ENCODE measurements at places on chromosomes 5 and 9.

DNA sequence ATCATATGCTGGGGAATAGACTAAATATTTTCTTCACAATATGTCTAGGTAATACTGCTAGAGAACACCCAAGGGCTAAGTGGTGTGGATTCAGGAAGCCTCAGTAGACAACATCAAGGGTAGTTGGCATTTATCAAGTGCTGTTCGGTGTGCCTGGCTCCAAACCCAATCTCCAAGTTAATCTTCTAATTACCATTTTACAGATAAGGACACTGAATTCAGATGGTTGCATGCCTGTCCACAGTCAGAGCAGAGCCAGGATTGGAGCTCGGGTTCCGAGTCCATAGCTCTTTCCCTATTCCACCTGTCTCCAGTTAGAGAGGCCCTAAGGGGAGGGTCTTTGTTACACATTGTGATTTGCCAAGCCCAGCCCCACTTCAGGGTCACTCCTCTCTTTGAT is 58.2 kb downstream of the FGF18 start:
- no peak for DNase-seq

DNA sequence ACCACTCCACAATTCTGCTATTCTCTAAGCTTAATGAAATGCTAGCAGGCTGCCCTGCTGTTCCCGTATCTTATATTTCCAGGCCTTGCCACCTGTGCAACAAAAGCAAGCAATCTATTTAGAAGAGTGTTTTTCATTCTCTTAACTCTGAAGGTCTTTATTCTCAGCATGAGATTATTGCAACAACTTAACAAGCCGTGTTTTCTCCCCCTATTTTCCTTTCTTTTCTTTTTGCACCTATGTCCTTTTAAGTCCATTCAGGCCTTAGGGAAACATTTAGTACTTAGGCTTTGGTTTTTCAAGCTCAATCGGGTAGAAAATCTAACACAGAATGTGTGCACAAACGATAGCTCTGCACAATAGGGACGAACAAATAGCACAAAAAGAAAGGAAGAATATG is 89.6 kb upstream of the DMRTA1 start:
- no peak for DNase-seq

DNA sequence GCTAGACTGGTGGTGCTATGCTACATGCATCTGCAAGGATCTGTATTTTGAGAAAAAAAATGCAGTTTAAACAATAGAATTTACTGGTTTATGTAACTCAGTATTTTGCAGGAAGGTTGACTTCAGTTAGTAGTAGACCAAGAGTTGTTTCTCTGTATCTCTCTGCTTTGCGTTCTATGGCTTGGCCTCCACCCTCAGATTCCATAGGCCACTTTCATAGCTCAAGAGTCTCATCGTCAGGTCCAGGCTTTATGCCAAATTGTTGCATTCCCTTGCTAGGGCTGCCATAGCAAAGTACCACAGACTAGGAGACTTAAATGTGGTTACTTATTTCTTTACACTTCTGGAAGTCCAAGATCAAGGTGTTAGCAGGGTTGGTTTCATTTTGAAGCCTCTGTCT is 48.1 kb upstream of the RORB start:
- no peak for DNase-seq

GRCh38 chr5:158999339-158999738 is 100.4 kb downstream of the EBF1 start:
- no peak for DNase-seq

DNA sequence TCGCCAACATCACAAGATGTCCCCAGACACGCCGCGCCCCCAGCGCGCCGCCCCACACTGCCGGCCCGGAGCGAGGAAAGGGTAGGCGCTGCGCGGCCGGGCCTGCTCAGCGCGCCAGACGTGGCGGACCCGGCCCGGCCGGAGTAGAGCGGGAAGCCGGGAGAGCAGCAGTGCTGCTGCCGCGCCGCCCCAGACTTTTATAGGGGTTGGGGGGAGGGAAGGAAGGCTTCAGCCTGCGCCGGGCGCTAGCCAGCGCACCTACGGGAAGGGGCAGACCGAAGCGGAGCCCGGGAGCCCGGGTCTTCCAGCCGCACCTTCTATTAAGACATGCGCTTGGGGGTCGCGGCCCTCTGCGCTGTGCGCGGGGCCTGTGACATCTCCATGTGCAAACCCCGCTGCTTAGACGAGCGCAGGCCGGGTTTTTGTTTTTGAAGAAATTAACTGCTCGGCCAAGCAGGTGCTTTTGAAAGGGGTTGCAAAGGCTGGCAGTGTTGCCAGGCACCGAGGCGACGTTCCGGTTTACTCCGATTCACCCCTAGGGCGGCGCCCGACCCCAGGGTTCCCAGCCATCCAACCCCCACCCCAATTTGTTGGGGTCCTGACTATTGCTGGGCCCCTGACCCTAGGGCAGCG is 353 bp upstream of the PAX5 start:
- DNase-seq, result peak; percentile 52

GRCh38 chr5:59516161-59516560 is 377.4 kb downstream of the PDE4D start:
- DNase-seq, result no peak

DNA sequence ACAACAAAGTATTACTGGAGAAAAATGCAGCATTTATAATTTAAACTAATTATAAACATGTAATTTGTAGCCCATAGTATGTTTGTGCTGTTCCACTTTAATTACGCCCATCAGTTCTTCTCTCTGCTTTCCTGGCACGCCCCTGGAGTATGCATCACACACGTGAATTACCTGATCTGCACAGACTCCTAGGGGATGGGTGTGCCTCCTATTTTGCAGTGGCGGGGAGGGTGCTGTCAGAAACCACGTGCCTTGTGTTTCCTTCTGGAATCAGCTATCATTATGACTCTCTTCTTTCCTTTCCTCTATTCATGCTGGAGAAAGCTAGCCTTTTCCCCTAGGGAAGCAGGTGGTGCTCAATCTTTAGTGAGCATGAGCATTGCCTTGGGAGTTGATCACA is 43.3 kb downstream of the RPS23 start:
- DNase-seq, result no peak

GRCh38 chr5:37055383-37055990 is 178.9 kb downstream of the NIPBL start:
- DNase-seq, result no peak

GRCh38 chr5:103464835-103465484 is 97.6 kb downstream of the NUDT12 start:
- DNase-seq, result no peak

- no peak for DNase-seq
Measured at GRCh38 chr9:15361737-15362136, 54.7 kb upstream of the TTC39B start.

GRCh38 chr9:113558632-113559502 is 95.3 kb downstream of the RGS3 start:
- DNase-seq, result no peak

GRCh38 chr9:112861155-112861554 is 29.5 kb downstream of the SLC46A2 start:
- DNase-seq, result no peak

DNA sequence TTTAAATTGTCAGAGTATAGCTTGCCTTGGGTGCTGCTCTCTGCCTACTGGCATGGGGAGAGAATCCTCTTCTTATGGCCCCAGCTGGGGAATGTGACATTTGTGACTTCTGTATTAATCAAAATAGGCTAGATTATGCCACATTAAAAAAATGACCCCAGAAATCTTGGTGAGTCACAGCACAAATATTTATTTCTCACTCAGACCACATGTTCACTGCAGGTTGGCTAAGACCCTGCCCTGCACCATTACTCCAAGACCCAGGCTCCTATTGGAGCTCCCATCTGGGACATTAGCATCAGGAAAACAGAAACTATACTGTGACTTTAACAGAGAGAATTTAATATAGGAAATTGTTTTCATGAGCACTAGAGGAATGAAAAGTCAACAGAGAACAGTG is 16.6 kb upstream of the WHRN start:
- no peak for DNase-seq

GRCh38 chr9:131657456-131657855 is 82.4 kb downstream of the RAPGEF1 start:
- no peak for DNase-seq

DNA sequence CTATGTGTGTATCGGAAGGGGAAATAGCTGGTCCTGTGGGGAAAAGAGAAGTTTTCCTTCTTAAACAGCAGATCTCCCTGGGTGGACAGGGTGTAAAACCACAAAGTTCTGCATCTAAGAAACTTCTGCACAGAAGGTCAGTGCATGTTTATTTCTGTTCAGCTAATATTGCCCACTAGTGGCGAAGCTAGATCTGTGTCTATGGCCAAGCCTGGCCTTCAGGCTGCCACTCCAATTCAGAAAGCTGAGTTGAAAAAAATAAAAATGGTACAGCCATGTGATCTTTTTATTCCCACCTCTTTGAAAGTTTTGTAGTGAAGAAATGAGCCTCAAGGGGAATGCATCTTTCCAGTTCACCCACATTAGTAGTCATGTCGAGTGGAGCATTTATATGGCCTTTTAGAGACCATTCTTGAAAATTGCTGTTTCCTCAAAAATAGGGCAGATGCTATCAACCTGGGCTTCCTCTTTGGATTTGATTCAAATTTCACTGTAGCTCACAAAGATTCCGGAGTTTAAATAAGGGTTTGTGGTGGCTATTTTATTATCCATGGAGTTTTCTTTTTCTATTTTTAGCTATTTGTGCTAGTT is 488.0 kb downstream of the PRELID2 start:
- DNase-seq, result peak; percentile 25

- no peak for DNase-seq
Measured at GRCh38 chr5:137142346-137142745, 356.8 kb downstream of the SPOCK1 start.

- no peak for DNase-seq
Measured at GRCh38 chr9:84843175-84843824, 173.8 kb downstream of the NTRK2 start.

GRCh38 chr9:19771446-19771845 is 17.4 kb downstream of the SLC24A2 start:
- no peak for DNase-seq

DNA sequence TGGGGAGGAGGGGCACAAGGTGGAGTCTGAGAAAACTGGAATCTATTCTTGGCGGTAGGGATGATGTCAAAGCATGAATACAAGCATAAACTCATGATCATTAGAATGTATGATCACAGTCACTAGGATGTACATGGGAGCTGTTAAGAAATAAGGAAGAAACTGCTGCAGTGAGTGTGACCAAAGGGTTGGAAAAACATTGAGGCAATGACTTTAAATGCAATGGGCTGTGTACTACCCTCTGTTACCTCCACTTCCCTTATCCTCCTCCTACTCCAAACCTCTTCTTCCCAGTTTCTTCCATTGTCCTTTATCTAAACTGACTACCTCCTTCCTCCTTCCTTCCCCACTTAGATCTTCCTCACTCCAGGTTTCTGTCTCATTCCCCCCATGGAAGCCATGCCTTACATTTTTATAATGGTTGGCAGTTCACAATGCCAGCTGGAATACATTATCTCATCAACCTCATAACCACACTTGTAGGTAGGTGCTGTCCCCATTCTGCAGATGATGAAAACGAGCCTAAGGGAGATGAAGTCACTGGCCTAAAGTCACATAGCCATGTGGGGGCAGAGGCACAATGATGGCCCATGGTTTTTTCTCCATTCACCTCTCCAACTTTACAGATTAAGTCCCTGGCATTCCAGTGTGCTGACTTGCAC is 21.9 kb upstream of the TNFSF15 start:
- DNase-seq, result no peak

GRCh38 chr9:69675563-69675962 is 3.4 kb upstream of the APBA1 start:
- no peak for DNase-seq

GRCh38 chr9:93962017-93962416 is 6.9 kb upstream of the BARX1 start:
- DNase-seq, result no peak

DNA sequence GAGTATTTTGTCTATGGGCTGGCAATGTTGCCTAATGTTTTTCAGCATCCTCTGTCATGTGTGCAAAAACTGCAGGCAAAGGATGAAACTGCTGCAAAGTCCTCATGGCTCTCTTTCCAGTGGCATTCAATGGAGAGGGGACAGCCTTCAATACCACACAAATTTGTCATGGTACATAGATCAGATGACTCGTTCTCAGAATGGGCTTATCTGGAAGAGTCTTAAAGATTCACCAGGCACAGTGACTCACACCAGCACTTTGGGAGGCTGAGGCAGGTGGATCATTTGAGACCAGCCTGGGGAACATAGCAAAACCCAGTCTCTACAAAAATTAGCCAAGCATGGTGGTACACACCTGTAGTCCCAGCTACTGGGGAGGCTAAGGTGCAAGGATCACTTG is 5.3 kb downstream of the CDKN2AIPNL start:
- no peak for DNase-seq

GRCh38 chr5:135342551-135342875 is 56.5 kb downstream of the MACROH2A1 start:
- no peak for DNase-seq

- DNase-seq, result peak; percentile 53
Measured at GRCh38 chr5:168088410-168089173, 202.9 kb upstream of the WWC1 start.

Measured in LoVo (cell line).